A549 treated with DMSO at 1 μM for 4 hours (cell line): ENCODE measurements at places on chromosomes 4 and X. TPM values are rescaled to one million over a fixed set of nuclear protein-coding genes. Genes with fewer than 3 reads are reported as not detected.

Gene ASB12
- 0.07 to 0.08 TPM in 2 of 5 replicates, not detected in the others for total RNA-seq

Gene SLC9B1
- 0.09 to 0.28 TPM (median 0.11 TPM) in 3 of 5 replicates, not detected in the others for total RNA-seq

Gene SRPX
- total RNA-seq, result 4.4 to 6.9 TPM (median 6.4 TPM) in 5 replicates

Gene MAGEC1
- 0.02 to 0.16 TPM (median 0.04 TPM) in 4 of 5 replicates, not detected in the other for total RNA-seq

Gene PNMA5
- not detected in 5 replicates for total RNA-seq

Gene F8A2
- not detected in 5 replicates for total RNA-seq

Gene MAGEA12
- 0.15 to 0.24 TPM (median 0.17 TPM) in 5 replicates for total RNA-seq

Gene ZAR1
- 0.06 to 0.21 TPM (median 0.10 TPM) in 5 replicates for total RNA-seq

Gene GPR173
- total RNA-seq, result 0.01 to 0.02 TPM in 2 of 5 replicates, not detected in the others

Gene SATL1
- not detected in 5 replicates for total RNA-seq

Gene MAOA
- 0.16 to 0.49 TPM (median 0.40 TPM) in 5 replicates for total RNA-seq

Gene CXCL10
- 0.14 to 0.18 TPM (median 0.17 TPM) in 4 of 5 replicates, not detected in the other for total RNA-seq

Gene CAPN6
- not detected in 5 replicates for total RNA-seq

Gene NHSL2
- total RNA-seq, result 0.32 to 0.45 TPM (median 0.37 TPM) in 5 replicates

Gene FOXR2
- total RNA-seq, result not detected in 5 replicates

Gene KCTD8
- not detected in 5 replicates for total RNA-seq

Gene ZIC3
- not detected in 5 replicates for total RNA-seq

Gene RENBP
- total RNA-seq, result 0.07 to 0.16 TPM (median 0.09 TPM) in 4 of 5 replicates, not detected in the other

Gene SPATA4
- 0.07 to 0.55 TPM (median 0.17 TPM) in 4 of 5 replicates, not detected in the other for total RNA-seq

Gene FAM9B
- total RNA-seq, result not detected in 5 replicates
